OCI-LY7 (cell line): ENCODE measurements at places on chromosomes 7 and 10.

DNA sequence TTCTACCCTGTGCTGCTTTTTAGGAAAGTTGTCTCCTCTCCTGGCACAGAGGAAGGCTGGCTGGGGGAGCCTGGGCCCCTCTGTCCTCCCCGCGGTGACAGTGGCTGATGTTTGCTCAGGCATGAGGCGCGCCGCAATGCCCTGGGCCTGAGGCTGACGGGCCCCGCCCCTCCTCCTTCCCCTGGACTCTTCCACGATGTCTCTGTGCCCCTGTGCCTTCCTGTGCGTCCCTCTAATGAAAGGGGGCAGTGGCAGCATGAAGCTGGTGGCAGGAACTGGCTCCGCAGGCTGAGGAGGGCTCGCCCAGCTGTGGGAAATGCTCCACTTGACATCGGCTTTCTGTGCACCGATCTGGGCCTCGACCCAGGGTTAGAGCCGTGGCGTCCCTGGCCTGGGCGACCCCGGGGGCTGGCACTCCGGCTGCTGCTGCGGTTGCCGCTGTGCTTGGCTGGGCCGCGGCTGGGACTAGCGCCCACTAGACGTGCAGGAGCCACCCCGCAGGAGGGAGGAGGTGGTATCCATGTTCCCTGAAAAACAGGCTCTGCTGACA lies 67.9 kb downstream of the ZNF680 start:
- DNase-seq, result no peak

GRCh38 chr10:61621605-61622051 lies 41.1 kb upstream of the CABCOCO1 start:
- DNase-seq, result no peak

DNA sequence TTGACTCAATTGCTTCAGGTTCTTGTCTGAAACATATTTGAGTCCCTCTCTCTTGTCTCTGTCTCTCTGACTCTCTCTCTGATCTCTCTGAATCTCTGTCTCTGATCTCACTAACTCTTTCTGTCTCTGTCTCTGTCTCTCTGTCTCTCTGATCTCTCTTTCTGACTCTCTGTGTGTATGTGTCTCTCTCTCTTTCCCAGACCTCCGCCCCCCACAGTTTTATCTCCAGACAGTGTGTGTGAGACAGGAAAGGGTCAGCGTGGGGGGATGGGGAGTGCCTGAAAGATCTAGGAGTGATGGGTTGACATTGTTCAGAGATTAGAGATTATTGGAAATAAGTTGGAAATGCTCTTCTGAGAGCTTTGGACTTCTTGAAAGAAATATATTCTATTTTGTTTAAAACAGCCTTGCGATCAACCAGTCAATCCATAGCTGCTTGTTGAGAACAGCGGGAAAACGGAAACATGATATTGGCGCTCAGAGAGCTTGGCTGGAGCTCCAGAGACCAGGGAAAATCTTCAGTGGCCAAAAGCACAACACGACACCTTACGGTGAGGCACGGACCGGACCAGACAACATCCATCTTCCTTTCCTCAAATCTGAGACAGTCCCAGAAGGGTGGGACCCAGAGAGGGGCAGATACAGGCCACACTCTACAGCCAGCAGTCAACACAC lies 35.5 kb downstream of the CALML3 start:
- no peak for DNase-seq

DNA sequence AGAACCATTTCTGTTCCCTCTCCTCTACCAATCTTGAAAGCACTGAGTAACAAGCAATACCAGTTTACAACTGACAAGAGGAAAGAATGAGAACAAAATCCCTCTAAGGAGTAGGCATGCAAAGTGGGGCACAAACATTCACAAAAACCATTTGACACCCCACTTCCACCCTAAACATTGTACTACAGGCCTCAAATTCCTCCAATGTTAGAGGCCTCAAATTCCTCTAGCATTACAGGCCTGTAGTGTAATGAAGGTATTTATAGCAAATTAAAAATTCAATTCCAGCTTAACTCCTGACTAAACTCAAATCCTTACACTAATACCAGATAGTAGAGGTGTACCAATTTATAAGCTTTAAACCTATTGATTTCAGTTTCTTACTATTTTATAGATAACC lies 85.4 kb downstream of the SIRT1 start:
- DNase-seq, result no peak

GRCh38 chr10:124842721-124843120 lies 41.1 kb downstream of the ABRAXAS2 start:
- no peak for DNase-seq

DNA sequence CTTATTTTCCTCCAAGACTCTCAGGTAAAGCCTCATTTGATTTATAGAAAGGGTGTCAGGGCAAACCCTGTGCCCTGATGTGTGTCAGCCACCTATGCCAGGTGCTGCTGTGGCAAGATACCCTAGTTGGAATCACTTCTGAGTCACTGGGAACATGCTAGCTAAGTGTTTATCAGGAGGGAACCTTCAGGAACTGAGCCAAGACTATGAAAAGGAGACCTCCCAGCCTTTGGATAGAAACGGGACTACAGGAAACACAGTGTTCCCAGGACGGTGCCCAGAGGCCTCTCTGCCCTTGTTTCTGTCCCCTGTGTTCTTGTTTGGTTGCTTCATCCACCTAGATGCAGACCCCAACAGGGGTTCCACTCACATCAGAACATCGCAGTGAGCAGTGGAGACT lies 28.5 kb downstream of the CNNM1 start:
- DNase-seq, result no peak

- DNase-seq, result no peak
Measured at GRCh38 chr10:58968389-58968755, 208.1 kb upstream of the PHYHIPL start.

DNA sequence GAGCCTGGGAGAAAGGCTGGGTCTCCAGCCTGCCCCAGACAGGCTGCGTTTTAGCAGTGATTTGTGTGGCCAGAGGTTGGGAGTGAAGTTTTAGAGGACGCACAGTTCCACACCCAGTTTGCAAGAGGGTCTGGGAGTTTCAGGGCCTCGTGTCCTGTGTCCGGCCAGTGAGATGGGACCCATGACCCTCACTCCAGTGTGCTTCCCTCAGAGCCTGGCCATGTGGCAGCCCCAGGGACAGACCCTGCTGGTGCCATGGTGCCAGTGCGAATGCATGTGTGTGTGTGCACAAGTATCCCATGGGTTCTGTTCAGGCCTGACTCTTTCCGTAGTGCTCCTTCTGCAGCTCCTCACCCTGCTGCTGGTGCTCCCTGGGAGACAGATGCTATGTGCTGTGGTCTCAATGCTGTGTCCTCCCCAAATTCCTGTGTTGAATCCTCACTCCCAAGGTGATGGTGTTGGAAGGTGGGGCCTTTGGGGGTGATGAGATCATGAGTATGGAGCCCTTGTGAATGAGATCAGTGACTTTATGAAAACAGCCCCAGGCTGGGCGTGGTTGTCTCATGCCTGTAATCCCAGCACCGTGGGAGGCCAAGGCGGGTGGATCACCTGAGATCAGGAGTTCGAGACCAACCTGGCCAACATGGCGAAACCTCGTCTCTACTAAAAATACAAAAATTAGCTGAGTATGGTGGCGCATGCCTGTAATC lies 16.5 kb downstream of the ECHDC3 start:
- no peak for DNase-seq

DNA sequence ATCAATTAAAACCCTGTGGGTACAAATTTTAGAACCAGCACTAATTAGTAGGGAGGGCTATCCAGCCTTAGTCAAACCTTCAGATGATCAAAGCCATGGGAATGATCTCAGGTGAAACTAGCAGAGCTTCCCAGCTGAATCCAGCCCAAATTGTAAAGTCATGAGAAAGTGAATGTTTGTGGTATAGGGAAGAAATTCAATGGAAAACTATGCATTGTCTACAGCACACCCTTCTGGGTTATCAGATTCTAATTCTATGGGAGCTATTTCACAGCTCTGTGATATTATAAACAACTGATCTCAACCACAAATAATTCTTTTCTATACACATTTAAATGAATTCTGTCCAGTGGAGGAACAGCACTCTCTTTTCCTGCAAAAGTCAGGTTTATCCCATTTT lies 24.6 kb upstream of the BMPER start:
- no peak for DNase-seq

GRCh38 chr10:67553254-67553653 lies 142.7 kb downstream of the CTNNA3 start:
- no peak for DNase-seq

DNA sequence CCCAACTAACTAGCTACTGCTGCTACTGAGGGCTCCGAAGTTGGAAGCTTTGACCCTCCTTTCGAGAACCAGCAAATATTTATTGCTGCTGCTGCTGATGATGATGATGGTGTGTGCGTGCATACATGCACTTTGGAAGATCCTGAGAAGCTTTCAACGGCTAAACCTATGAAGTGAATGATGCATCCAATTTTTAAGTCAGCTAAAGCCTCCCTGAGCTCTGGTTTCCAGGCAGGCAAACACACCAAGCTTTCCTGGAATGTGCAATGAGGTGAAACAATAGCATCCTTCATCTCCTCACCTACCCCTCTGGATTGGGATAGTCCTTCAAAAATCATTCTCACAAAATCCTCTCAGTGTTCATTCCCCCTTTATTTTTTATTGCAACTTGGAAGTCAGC lies 13.9 kb downstream of the MACC1 start:
- no peak for DNase-seq

GRCh38 chr10:126935263-126935946 lies 30.2 kb downstream of the DOCK1 start:
- no peak for DNase-seq

GRCh38 chr10:69483963-69484362 lies 32.7 kb downstream of the TSPAN15 start:
- no peak for DNase-seq

DNA sequence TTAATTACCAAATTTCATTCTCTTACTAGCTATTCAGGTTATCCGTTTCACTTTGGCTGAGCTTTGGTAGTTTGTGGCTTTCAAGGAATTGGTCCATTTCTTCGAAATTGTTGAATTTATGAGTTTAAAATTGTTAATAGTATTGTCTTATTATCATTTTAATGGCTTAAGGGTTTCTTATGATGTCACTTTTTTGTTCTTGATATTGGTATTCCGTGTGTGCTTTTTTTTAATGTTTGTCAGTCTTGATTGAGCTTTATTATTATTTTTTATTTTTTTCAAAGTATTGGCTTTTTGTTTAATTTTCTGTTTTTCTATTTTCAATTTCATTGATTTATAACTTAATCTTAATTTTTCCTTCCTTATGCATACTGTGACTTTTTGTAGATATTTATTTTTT lies 25.9 kb downstream of the FRG2B start:
- no peak for DNase-seq

DNA sequence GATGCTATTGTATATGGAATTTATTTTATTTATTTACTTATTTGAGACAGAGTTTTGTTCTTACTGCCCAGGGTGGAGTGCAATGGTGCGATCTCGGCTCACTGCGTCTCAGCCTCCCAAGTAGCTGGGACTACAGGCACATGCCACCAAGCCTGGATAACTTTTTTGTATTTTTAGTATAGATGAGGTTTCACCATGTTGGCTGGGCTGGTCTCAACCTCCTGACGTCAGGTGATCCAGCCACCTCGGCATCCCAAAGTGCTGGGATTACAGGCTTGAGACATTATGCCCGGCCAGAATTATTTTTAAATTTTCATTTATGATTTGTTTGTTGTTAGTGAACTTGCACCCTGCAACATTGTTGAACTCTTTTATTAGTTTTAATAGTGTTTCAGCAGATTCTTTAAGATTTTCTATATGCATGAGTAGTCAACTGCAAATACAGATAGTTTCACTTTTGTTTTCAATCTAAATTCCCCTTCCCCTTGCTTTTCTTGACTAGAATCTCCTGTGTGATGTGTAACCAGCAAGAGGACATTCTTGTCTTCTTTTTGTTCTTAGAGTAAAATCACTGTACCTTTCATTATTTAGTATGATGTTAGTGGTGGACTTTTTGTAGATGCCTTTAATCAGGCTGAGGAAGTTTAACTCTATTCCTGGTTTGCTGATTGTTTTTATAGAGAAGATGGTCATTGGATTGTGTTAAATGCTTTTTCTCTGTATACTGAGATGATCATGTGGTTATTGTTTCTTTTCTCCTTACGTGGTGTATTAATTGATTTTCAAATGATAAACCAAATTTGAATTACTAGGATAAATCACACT lies 27.8 kb downstream of the ZNF33A start:
- peak; percentile 48 for DNase-seq

- DNase-seq, result no peak
Measured at GRCh38 chr7:127751062-127751461, 99.1 kb downstream of the SND1 start.

GRCh38 chr10:72001033-72001395 lies 36.8 kb downstream of the CHST3 start:
- DNase-seq, result no peak

- no peak for DNase-seq
Measured at GRCh38 chr10:122864901-122865300, 14.5 kb downstream of the FAM24B start.

- DNase-seq, result no peak
Measured at GRCh38 chr7:151708610-151709009, 168.3 kb downstream of the PRKAG2 start.

GRCh38 chr7:159064121-159064815 lies 80.4 kb downstream of the VIPR2 start:
- no peak for DNase-seq

DNA sequence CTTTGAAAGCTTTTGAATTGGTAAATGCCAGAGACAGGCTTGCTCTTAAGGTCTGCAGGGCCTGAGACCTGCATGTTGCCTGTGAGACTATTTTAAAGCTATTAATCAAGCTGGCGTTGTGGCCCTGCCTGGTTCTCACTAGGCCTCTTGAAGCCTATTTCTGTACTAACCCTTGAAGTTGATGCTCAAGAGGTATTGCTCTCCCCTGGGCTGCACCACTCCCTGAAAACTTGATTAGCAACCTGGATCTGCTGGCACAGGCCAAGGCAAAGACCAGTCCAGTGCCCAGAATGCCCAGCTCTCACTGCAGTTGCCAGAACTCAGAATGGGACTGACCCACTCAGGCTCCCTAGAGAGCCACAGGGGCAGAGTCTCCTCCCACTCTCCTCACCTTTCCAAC lies 220.0 kb upstream of the MEOX2 start:
- DNase-seq, result no peak
